Chondrocyte (in vitro differentiated cells): ENCODE measurements at places on chromosomes 3 and 15. TPM values are rescaled to one million over a fixed set of nuclear protein-coding genes. Genes with fewer than 3 reads are reported as not detected.

Gene FBXO40
- total RNA-seq, result 0.08 TPM in 1 of 3 replicates, not detected in the others

- no peak for DNase-seq
Measured at GRCh38 chr3:48014358-48014757, 1.9 kb downstream of the MAP4 start.

DNA sequence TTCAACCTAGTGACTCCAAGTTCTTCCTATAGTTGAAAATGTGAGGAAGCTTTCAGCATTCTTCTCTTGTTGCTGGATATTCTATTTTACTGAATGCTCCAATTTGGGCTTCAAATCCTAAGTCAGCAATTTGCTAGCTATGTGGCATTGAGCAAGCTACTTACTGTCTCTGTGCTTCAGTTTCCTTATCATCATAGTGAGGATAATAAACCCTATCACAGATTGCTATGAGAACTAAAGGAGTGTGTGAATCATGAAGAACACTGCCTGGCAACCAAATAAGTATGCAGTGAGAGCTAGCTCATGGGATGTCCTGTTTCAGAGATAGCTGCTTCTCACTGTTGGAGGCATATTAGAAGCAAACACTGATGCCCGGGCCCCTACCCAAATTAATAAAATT, 163.8 kb upstream of the CDIN1 start:
- no peak for DNase-seq

DNA sequence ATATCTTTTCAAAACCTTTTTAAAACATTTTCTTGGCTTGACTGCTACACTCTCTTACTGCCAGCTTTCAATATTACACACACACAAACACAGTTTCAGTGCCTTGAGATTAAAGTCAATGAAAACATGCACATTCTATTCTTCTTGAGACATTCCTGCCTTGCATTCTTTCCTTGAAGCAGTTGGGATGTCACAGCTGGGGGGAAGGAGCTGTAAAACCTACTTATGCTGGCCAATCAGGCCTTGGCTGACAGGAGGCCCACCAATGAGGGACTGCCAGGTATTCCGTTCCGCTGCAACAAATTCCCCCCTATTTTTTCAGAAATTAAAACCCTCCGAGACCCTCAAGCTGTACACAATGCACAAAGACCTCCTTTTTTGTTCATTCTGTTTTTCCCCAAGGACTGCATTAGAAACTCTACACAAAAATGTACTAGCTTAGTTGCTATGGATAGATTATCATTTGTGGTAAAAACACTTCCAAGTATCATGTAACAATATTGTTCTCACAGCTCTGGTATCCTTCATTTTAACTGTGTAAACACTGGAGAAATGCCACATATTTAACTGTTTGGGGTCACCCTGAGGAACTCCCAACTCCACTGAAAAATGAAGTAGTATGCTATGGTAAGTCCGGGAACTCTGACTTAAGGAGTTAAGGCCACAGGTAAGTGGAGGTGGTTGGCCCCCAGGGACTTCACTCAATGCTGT, 18.5 kb downstream of the FSTL1 start:
- no peak for DNase-seq

Gene NEK10
- total RNA-seq, result 7.3 to 7.9 TPM (median 7.5 TPM) in 3 replicates

Gene GPR156
- total RNA-seq, result 1.0 to 1.7 TPM (median 1.3 TPM) in 3 replicates

Gene ACSBG1
- total RNA-seq, result not detected in 3 replicates
